ENCODE measurements at places on chromosomes 2 and 18.

DNA sequence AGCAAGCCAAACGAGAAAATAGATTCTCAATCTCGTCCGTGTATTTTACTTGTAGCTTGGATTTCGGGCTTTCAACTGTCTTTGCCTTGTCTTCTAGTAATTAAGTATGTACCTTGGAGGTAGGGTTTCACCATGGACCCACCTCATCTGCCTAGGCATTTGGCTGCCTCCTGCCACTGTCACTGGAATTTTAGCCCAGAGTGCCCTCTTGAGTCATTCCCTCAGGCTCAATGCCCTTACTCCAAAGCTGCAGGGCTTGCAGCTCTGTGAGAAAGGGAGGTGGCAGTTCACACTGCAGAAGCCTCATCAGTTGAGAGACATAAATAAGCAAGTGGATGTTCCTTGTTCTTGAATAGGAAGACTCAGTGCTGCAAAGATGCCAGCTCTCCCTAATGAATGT is 89.6 kb downstream of the VSNL1 start:
- no peak overlapping the region for H3K27ac ChIP-seq
- no peaks in the 10 kb centered on the region for H3K4me1 ChIP-seq
- DNase-seq: no peak
- H3K36me3 ChIP-seq: no peaks in the 10 kb centered on the region
- H3K4me3 ChIP-seq: no peak overlapping the region

DNA sequence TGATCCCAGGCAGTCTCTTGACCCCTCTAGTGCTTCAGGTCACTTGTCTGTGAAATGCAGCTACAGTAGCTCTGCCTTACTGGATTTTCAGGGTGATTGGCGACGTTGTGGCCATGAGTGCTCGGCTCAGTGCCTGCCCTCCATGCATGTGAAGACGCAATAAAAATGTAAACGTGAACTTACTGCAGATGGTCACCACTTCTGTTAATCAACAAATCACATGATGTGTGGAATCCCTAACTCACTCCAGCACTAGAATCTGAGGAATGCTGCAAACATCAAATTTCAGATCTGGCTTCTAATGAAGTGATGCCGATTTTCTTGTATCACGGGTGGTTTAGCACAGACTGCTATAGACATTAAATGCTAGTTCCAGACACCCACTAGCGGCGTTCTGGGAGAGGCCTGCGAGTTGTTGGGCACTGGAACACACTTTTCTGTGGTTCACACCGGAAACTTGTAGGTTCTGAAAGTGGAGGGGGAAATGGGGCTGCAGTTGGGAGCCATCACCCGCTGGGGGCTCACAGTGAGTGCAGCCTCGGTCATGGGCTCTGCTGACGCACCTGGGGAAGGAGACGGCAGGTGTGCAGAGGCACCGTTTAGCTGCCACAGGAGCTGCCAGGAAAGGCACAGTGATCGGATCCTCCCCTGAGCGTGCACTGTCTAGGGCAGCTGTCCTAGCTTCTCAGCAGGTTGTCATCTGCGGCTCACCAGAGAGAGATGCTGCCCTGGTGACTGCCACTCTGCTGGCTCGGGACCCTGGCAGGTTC is 6.5 kb downstream of the CNDP1 start:
- H3K36me3 ChIP-seq: no peaks in the 10 kb centered on the region
- no peak for DNase-seq
- H3K4me1 ChIP-seq: no peaks in the 10 kb centered on the region
- H3K27me3 ChIP-seq: no peaks in the 10 kb centered on the region
- H3K27ac ChIP-seq: peak overlapping the region; percentile 16
- H3K4me3 ChIP-seq: no peak overlapping the region

- H3K27me3 ChIP-seq: no peaks in the 10 kb centered on the region
- H3K27ac ChIP-seq: no peak overlapping the region
- no peak overlapping the region for H3K4me3 ChIP-seq
- H3K4me1 ChIP-seq: no peaks in the 10 kb centered on the region
- no peak for DNase-seq
- H3K36me3 ChIP-seq: no peaks in the 10 kb centered on the region
Measured at GRCh38 chr2:48406794-48407349, 123.1 kb upstream of the STON1 start.

GRCh38 chr2:54522624-54523281 is 66.6 kb downstream of the SPTBN1 start:
- no peak overlapping the region for H3K27ac ChIP-seq
- H3K4me1 ChIP-seq: no peaks in the 10 kb centered on the region
- H3K4me3 ChIP-seq: no peak overlapping the region
- no peaks in the 10 kb centered on the region for H3K27me3 ChIP-seq

DNA sequence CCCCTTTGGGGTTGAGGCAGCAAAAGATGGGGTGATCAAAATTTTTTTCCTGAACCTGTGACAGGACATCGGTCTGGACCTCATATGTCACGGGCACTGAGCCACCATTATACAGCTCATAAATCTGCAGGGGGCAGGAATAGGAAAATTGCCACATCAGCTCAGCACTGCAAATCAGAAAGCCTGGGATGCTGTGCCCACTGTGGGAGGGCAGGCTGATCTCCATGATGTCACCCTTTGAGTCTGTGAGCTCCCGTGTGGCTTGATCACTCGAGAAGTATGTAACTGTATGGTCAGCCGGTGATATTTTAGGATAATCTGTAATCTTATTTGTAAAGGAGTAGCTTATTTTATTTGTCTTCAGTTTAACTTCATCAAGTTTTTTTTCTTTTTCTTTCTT is 17.7 kb upstream of the CRYBA2 start:
- no peaks in the 10 kb centered on the region for H3K4me1 ChIP-seq
- no peak for DNase-seq
- no peak overlapping the region for H3K27ac ChIP-seq
- H3K27me3 ChIP-seq: peaks cover 12% of the 10 kb centered on the region
- no peak overlapping the region for H3K4me3 ChIP-seq

DNA sequence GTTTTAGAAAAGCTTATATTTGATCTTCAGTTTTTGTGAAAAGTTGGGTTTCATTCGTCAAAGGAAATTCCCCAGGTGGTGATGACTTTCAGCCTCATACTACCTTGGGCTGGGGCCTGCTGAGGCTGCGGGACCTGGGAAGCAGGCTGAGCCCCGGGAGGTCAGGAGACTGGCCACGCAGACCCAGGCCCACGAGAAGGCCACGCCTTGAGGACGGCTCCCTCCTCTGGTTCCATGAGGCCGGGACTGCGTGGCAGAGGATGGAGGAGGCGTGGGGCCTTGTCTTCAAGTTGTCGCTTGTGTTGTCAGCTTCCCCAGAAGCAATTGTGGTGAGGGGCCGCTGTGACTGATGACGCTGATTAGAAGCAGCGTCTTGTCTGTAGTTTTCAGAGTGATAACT is 11.8 kb downstream of the CNDP2 start:
- H3K4me3 ChIP-seq: no peak overlapping the region
- no peak for DNase-seq
- H3K36me3 ChIP-seq: no peaks in the 10 kb centered on the region
- H3K27me3 ChIP-seq: no peaks in the 10 kb centered on the region

- no peaks in the 10 kb centered on the region for H3K36me3 ChIP-seq
- no peak for DNase-seq
- no peak overlapping the region for H3K4me3 ChIP-seq
- H3K27me3 ChIP-seq: no peaks in the 10 kb centered on the region
- H3K4me1 ChIP-seq: no peaks in the 10 kb centered on the region
Measured at GRCh38 chr2:220583725-220584124, 956.3 kb downstream of the SLC4A3 start.

DNA sequence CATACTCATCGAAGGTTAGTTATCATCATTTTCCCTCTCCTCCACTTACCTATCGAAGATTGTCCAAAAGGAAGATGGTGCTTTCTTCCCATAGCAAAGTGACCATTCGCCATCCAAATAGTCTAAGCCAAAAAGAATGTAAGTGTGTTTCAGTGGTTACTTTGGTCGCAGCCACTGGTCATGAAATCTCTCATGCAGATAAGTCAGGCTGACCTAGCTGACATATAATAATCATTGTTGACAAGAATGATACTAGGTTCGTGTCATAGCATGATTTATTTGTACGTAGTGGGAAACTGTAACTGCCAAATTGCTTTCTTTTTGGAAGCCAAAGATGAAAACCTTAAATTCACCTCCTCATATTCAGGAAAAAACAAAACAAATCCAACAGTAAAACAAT is 89.6 kb upstream of the PMAIP1 start:
- no peak overlapping the region for H3K4me3 ChIP-seq
- no peak for DNase-seq

DNA sequence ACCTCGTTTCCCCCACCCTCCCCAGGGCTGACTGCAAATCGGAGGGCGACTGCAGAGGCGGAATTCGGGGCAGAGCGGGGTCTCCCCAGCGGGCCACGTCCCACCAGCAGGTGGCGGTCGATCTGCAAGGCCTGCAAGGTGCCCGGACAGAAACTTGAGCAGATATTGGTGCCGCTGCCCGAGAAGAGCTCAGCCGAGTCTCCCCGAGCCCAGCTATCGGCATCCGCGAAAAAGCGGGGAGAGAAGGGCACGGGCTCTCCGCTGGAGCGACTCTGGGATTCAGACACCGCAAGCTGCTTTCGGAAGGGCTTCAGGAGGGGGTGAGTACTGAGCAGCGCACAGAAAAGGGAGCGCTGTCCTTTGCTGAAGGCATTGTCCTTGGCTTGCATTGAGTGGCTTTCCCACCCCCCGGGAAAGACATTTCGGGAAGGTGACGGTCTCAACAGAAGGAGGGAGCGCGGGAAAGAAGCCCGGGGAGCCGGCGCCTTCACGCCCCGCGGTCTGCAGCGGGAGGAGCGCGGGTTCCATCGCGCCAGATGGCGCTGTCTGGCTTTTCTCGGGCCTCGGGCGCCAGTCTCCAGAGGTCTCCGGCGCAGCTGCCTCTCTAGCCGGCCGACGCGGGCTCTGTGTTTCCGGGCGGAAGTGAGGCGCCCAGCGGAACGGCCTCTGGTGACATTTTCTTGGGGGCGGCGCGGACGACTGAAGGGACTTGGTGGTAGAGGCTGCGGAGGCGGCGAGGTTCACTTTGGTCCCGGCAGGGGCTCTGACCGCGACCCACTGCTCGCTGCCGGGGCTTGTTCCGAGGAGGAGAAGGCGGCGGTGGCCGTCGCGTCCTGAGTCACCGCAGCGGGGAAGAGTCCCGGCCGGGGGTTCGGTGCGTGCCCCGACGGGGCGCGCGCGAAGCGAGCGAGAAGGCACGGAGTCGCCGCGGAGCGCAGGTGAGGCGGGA is 69.5 kb downstream of the HAUS1 start:
- H3K4me3 ChIP-seq: peak overlapping the region; percentile 99
- no peaks in the 10 kb centered on the region for H3K27me3 ChIP-seq
- peak; percentile 88 for DNase-seq

DNA sequence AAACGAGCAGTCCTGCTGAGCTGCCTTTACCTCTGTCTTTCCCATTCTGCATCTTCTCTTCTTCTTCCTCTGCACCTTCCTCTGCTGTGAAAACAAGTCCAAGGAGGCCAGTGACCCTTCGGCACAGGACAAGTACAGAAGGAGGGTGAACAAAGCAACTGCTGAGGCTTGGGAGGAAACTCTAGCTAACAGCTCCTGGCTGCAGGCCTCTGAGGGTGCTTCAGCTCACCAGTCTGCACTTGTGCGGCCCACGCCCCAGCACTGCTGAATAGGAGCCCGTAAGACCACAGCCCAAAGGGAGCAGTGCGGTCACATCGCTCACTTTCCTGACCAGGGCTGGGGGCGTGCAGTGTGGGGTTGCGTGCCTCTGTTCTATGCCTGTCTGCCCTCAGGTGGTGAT is 42.1 kb upstream of the DNMT3A start:
- H3K36me3 ChIP-seq: no peaks in the 10 kb centered on the region
- H3K27me3 ChIP-seq: no peaks in the 10 kb centered on the region
- peak; percentile 11 for DNase-seq
- H3K27ac ChIP-seq: no peak overlapping the region
- no peaks in the 10 kb centered on the region for H3K4me1 ChIP-seq
- no peak overlapping the region for H3K4me3 ChIP-seq
